ENCODE measurements at places on chromosomes 6 and 20. TPM values are rescaled to one million over a fixed set of nuclear protein-coding genes. Genes with fewer than 3 reads are reported as not detected.

The ERMARD gene
- 6.4 TPM for total RNA-seq

The TEAD3 gene
- 8.0 TPM for total RNA-seq

The SCGN gene
- 0.20 TPM for total RNA-seq

The TRAPPC3L gene
- total RNA-seq = not detected

The ACTL10 gene
- not detected for total RNA-seq

The CLPSL1 gene
- total RNA-seq = not detected

The COL9A3 gene
- 0.54 TPM for total RNA-seq

The NFATC2 gene
- 7.7 TPM for total RNA-seq

The PTGIS gene
- total RNA-seq = 0.02 TPM

The SLC25A27 gene
- total RNA-seq = 0.66 TPM

The SLC17A9 gene
- total RNA-seq = 0.08 TPM

The DZANK1 gene
- total RNA-seq = 2.0 TPM

The TBX18 gene
- total RNA-seq = 22.8 TPM

The MOG gene
- not detected for total RNA-seq

The PI16 gene
- total RNA-seq = not detected

The SGK2 gene
- 7.0 TPM for total RNA-seq

The SLC26A8 gene
- not detected for total RNA-seq

The ELOVL2 gene
- total RNA-seq = 6.1 TPM
